HEK293T (cell line): ENCODE measurements at places on chromosomes 6 and 20.

DNA sequence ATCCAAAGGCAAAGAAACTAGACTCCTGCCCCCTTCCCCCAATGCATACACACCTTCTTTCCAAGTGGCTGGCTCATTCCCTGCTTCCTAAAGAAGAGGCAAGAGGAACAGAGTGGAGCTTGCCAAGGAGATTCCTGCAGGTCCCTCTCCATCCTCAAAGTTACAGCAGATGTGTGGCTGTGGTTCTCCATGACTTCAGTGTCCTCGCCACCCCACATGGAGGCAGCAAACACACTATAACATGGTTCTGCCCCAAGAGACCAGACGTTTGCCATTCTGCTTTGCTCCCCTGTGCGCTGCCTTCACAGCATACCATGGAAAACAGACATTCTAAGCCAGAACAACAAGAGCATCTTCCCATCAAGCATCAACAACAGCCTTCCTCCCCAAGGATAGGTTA lies 84.4 kb downstream of the BACH2 start:
- no peak for DNase-seq

DNA sequence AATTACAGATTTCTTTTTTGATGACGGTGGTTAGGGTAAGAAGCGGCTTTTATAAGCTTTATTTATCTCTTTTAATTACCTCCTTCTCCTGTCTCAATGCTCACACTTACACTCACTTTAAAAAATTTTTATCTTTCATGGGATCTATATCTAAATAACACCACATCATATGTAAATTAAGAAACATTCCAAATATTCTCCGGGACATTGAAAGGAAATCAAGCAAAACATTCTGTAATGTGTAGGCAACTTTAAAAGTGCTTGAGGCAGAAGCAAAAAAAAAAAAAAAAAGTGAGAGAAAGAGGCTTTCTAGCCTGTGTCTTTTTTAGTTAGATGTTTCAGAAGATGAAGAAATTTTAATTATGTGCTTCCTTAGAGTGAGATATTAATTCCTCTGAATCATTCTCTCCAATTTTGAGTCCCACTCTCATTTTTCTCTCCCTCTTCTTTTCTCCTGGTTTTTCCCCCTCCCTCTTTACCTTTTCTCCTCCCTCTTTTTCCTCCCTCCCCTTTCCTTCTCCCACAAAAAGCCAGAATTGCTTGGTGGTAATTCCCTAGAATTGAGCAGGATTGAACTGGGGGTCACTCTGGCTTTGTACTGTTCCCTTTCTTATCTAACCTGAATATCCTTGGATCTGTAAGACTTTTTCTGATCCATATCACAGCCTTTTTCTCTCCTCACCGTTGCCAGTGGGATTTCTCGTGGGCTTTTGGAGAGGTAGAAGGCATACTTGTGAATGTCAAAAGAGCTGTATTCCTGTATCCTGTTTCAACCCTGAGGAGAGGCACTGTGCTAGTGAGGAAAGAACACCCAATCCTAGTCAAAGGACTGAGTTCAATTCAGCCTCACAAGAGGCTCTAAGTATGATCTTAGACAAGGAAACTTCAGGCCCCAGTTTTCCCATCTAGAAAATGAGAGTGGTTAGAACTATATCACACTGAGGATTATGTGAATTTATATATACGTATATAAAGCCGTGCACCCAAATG lies 30.4 kb downstream of the KCNQ5 start:
- no peak for DNase-seq

GRCh38 chr6:30857549-30857948 lies 26.8 kb upstream of the DDR1 start:
- DNase-seq, result peak; percentile 50

- no peak for DNase-seq
Observed at GRCh38 chr6:149967591-149967990, 3.8 kb downstream of the ULBP1 start.

- no peak for DNase-seq
Observed at GRCh38 chr6:36120979-36121786, 9.1 kb upstream of the MAPK13 start.
